Stomach (tissue), 19 donors: ENCODE measurements at places on chromosomes 6 and 20. TPM values are rescaled to one million over a fixed set of nuclear protein-coding genes. Genes with fewer than 3 reads are reported as not detected.

Gene MAS1L
- not detected for total RNA-seq

DNA sequence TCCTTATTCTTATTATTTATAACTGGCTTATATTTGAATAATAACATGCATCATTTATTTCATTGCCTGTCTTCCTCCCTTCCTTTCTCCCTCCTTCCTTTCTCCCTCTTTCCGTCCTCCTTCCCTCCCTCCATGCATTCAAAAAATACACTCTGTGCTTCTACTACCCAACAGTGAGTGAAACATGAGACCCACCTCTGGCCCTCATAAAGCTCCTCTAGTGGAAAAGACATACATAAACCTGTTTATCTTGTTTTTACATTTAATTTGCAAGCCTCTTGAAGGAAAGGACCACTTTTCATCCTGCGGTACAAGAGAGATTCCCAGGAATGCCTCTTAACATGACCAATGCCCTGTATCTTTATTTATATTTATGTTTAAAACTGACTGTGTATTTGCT lies 21.8 kb upstream of the ISM1 start:
- no peak for DNase-seq

DNA sequence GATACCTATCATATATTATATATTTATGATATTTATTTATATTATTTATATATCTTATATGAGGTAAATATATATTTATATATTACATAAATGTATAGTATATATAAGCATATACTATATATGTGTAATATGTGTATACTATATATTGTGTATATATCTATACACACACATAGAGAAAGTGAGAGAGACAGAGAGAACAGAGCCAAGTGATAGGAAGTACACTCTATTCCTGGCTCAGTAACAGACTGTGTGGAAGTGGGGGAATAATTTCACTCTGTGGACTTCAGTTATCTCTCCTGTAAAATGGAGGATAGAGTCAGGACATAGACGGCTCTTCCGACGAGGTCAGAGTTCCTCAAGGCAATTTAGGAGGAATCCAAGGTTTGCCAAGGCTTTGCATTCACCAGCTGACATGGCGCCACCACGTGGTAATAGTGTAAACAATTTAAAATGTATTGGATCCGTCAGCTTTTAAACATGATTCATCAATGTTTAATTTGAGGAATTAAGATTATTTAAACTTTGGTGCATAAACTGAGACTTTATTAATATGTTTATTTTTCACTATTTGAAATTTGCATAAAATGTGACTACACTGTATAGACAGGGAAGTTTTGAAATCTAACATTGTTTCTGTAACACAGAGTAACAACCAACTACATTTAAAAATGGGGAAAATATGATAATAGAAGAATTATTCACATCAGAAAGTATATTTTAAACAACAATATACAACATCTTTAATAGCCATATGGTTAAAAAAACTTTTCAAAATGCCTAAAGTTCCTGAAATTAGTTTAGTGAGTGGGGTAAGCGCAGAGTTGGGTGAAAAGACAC lies 75.4 kb upstream of the TMEM244 start:
- peak; percentile 45 for DNase-seq

DNA sequence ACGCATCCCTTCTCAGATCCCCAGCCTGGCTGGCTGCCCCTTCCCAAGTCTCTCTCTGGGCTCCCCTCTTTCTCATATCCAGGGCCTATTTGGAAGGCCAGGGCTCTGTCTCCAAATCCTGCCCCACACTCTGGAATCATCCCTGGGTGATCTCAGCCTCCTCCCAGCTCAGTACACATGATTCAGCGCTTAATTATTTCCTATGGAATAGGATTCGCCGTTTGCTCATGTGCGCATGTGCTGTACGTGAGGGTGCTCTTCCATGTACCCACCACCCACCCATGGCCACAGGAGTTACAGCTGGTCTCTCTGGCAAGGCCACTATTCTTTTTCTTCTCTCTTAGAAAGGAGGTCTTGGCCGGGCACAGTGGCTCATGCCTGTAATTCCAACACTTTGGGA lies 81.7 kb upstream of the FOXP4 start:
- DNase-seq = no peak
